K562 (cell line): ENCODE measurements at places on chromosomes 1 and 21. TPM values are rescaled to one million over a fixed set of nuclear protein-coding genes. Genes with fewer than 3 reads are reported as not detected.

Gene C1orf185
- total RNA-seq: not detected in 2 replicates

Gene RRP1
- total RNA-seq: 89.1 and 105 TPM in 2 replicates

Gene ITLN1
- total RNA-seq: not detected in 2 replicates

Gene TDRD5
- total RNA-seq: 0.07 and 0.33 TPM in 2 replicates

Gene NCF2
- total RNA-seq: 0.38 and 0.42 TPM in 2 replicates

Gene OR2L3
- total RNA-seq: not detected in 2 replicates

Gene FCRLB
- 2.4 and 3.1 TPM in 2 replicates for total RNA-seq

Gene LRRC38
- not detected in 2 replicates for total RNA-seq
